Cardiac muscle cell (in vitro differentiated cells and primary cell): ENCODE measurements at places on chromosomes 6 and 20. TPM values are rescaled to one million over a fixed set of nuclear protein-coding genes. Genes with fewer than 3 reads are reported as not detected.

Gene ZBTB24
- 4.3 and 5.3 TPM in 2 replicates for total RNA-seq

Gene ZC2HC1B
- not detected in 2 replicates for total RNA-seq

GRCh38 chr20:56483970-56484369 is 15.5 kb downstream of the RTF2 start:
- no peak for DNase-seq

- peak; percentile 86 for DNase-seq
Measured at GRCh38 chr6:36196113-36196879, at the start of gene BRPF3. Gene BRPF3 (plus strand): TSS chr6:36196744. CDS start chr6:36200323, 3,579 bp downstream.

GRCh38 chr6:105097288-105097687 is 82.5 kb downstream of the POPDC3 start:
- no peak for DNase-seq

Gene TRIM10
- not detected in 2 replicates for total RNA-seq
